Activated T-cell treated with anti-CD3 and anti-CD28 coated beads for 4 hours (primary cell): ENCODE measurements at places on chromosomes 7 and 10.

- no peak for DNase-seq
Measured at GRCh38 chr7:15178065-15178464, 275.5 kb upstream of the DGKB start.

GRCh38 chr10:6423004-6423403 is 157.1 kb downstream of the PRKCQ start:
- peak; percentile 27 for DNase-seq

GRCh38 chr7:145050415-145050814 is 214.6 kb upstream of the TPK1 start:
- no peak for DNase-seq

DNA sequence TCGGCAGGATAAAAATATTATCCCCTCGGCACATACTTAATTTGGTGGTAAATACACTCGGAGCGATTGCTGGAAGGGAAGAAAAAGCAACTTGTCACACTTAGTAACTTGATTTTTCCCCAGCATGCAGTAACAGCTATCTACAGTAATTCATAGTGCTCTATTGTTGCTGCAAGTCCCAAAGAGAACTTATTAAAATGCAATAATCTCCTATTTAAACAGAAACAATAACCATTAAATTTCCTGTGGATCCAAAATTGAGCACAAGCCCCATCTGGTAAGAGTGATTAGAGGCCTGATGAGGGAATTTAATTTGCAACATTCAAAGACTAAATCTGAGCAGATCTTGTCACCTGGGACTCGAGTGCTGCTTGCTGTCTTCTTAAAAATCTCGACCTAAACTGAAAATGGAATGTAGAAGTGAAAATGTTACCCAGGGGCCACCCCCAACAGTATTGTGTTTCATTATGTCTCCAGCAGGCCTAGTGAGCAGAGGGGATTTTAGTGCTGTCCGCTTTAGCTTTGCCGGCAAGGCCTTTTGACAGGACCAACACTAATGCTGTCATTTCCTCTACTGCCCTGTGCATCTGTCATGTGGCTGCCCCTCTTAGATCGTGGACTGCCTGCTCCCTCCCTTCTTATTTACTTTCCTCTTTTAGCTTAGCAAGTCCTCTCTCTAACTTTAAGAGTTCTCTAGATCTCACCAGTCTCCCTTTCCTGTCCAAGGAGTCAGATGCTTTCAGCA is 639.7 kb downstream of the AUTS2 start:
- DNase-seq: no peak

DNA sequence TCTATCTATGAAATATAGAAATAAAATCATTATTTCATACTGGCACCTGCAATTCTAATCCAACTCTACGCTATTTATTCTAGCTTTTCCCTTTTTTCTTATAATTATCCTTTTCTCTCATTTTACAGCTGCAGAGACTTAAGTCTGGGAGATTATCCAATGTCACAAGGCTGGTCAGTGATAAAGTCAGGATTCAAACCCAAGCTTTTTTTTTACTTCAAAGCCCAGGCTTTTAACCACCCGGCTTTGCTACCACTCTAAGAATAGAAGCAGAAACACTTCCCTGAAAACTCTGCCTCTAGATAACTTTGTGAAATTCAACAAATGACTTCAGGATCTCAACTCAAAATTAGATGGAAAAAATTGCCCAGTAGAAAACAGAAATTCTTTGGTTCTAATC is 552.5 kb downstream of the IPMK start:
- DNase-seq: no peak

DNA sequence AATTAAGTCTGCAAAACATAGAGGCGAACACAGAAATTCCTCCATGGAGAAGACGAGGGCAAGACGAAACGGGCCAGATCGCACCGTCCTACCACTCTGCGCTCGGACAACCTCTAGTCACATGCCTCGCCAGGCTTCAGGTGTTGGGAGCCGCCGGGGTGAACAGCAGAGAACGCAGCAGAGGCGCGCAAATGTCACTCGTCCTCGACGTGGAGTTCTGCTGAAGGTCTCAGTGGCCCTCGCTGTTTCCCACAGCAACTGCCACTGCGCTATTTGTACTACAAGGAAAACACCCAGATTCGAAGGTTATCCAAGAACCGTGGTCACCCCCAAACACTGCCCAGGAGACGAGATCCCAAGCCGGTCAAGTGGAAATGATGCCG is 9.2 kb downstream of the CTBP2 start:
- no peak for DNase-seq

- no peak for DNase-seq
Measured at GRCh38 chr7:39300276-39300675, 265.9 kb upstream of the YAE1 start.

- no peak for DNase-seq
Measured at GRCh38 chr7:32036557-32036956, 33.6 kb downstream of the PDE1C start.
